ENCODE measurements at places on chromosomes 6 and 20.

- no peak for DNase-seq
Observed at GRCh38 chr20:33883164-33883563, 72.0 kb downstream of the CHMP4B start.

DNA sequence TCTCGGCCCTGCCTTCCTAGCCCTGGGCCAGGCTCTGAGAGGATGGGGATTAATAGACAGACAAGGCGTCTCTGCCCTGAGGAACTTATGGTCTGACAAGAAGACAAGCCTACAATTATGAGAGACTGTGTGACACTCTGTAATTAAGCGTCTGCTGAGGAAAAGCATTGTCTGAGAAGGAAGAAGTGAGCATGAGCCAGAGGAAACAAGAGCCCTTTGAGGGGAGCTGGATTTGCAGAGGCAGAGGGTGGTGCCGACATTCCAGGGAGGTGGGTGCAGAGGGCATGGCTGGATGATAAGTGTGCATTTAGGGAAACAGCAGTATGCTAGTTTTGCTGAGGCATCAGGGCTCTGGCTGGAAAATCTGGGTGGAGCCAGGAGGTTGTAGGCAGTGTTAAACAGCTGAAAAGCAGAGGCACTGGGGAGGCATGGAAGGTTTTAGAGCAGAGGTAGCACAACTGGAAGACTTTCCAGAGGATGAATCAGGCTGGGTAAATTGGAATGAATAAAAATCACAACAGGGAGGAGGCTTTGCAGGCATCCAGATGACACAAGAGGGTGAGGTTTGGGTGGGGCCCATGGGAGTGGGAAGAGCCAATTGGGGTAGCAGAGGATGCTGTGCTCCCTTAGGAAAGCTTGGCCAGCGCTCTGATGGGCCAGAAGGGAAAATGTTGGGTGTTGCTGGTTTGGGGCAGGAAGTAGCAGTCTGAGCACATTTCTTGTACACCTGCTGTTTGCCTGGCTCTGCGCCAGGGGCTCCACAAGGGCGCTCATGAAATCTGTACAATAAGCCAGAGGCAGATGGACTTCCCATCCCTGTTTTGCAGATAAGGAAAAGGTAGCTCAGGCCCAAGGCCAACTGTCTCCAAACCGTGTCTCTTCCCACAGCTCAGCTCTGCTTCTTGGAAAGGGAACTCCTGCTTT lies 74.0 kb upstream of the MYL9 start:
- no peak for DNase-seq

DNA sequence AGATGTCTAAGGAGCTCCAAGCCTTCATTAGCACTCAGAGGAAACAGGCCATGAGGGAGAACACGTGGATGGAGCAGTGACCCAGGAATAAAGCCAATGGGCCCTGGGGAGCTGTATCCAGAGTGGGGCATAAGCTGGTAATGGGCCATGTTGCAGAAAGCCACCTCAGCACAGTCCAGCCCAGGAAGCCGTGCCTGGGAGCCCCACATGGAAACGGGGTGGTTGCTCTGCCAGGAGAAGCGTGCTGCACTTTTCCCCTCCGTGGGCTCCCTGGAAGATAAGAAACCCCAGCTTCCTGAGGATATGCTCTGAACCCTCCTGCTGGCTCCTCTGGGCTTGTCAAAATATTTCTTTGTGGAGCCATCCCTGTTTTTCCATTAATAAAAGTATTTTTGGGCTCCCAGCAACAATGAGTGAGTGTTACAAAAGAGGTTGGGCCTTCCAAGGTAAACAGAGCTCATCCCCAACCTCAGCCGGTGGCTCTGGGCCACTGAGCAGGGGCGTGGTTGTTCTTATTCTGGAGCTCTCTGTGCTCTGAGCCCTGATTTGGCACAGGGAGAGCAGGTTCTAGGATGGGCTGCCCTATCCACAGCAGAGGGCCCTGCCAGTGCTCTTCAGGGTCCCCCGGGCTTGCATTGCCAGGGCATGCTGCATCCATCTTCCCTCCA lies 31.2 kb upstream of the NFATC2 start:
- DNase-seq = no peak

GRCh38 chr6:26555505-26556262 lies 17.5 kb downstream of the HMGN4 start:
- peak; percentile 21 for DNase-seq

GRCh38 chr20:18999086-18999485 lies 185.5 kb downstream of the SCP2D1 start:
- DNase-seq = no peak

DNA sequence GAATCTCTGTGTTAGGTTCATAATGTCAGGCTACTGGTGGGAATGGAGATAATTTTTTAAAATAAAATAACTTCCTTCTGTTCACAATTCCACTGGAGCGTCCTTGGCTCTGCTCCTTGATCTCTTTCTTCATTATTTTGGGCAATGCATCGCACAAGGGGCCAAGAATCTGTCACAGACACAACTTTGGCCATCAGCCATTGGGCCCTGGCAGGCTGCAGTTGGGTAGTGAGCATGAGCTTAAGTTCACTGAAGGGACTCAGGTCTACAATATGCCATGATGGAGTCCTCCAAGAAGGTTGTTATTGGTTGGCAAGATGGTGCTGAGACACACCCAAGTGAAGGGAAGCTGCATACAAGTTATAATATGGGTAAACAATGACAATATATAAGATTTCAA lies 40.0 kb downstream of the CYP39A1 start:
- DNase-seq = no peak

GRCh38 chr6:151441390-151442166 lies 10.3 kb downstream of the RMND1 start:
- DNase-seq = no peak

DNA sequence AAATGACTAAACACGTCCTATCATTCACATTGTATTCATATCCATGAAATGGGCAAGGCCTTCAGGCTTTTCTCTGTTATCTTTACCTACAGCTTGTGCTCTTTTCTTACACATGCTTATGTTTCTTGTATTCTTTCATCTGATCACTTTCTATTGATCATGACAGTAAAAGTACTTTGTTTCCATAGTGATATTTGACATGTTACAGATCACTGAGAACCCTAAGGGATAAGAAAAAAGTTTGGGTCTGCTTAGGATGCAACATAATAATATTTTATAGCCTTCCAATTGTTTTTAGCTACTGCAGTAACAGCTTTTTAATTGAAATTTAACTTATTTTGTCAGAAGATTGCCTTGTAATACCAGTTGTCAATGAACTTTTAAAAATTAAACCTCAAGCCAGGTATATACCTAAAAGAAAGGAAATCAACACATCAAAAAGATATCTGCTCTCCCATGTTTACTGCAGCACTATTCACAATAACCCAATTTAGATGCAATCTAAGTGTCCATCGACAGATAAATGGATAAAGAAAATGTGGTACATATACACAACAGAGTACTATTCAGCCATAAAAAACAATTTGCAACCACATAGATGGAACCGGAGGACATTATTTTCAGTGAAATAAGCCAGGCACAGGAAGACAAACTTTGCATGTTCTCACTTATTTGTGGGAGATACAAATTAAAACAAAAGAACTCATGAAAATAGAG lies 3.0 kb upstream of the SMIM8 start:
- DNase-seq = no peak

DNA sequence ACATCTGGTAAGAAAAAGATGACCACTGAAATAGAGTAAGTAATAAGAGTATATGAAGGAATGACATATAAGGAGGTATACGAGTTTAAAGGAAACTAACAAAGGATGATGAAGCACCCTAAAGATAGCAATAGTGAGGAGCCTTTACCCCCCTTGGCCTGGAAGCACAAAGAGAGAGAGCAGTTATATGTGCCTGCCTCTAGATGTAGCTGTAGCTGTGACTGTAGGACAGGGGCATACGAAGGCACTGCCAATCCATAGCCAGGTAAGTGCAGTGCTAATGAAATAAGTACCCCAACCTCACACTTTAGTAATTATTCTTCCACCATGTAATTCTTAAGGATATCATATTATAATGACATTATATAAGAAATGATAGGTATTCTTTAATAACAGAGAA lies 90.1 kb upstream of the FKBP1C start:
- no peak for DNase-seq

GRCh38 chr20:22407237-22408193 lies 176.9 kb downstream of the FOXA2 start:
- DNase-seq = no peak

DNA sequence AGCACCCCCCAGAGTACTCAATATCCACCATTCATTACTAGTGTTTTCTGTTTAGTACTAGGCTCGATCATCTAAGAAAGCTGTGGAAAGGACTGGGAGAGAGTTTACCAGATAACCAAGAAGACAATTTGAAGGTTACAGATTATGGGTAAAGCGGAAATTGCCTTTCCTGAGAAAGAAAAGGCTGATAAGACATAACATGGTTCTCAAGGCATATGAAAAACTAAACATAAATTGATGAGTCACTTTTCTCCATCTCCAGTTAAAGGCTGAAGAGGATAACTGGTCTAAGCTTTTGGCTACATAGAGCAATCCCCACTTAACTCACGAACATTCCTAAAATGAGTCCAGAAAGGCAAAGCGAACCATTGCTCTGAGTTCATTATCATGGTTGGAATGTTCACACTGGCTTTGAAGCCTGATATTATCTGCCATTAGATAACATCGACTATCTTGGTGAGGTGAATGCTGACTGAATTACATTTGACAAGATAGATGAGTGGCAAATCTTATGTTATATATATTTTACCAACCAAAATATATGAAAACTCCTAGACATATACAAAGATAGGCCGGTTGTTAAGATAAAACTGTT lies 65.8 kb downstream of the BTBD9 start:
- no peak for DNase-seq

DNA sequence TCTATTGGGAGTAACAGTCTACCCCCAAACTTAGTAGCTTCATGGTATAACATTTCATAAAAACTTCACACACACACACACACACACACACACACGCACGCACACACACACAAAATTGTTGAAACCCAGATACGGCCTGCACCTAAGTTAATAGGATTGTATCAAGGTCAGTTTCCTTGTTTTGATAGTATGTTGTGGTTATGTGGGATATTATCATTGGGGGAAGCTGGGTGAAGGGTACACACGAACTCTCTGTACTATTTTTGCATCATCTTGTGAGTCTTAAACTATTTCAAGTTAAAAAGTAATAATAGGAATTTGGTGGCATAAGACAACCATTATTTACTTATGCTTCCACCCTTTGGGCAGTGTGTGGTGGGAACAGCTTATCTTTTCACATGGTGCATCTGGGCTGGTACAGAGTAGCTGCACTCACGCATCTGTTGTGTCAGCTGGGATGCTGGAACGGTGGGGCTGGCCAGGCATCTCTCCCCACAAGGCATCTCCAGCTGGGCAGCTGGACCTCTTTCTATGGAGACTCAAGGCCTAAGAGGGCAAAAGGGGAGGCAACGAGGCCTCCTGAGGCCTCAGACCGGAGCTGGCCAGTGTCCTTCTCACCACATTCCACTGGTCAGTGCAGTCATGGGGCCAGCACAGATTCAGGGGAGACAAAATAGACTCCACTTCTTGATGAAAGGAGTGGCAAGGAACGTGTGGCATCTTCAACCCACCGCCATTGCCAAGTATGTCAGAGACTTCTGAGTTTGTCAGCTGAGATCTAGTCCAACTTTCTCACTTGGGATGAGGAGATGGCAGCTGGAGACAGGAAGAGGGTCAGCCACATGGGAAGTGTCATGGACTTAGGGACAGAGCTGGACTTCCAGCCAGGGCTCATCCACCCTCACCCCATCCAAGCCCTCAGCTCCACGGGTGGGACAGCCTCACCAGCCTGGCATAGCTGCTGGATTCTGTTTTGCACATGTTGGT lies 20.5 kb upstream of the IP6K3 start:
- DNase-seq = no peak

GRCh38 chr20:1818895-1819294 lies 76.3 kb upstream of the SIRPA start:
- DNase-seq = no peak

GRCh38 chr20:64167676-64168075 lies 3.4 kb downstream of the MYT1 start:
- no peak for DNase-seq

GRCh38 chr6:44257025-44257752 lies at the start of gene SLC35B2:
Gene SLC35B2, minus strand, starts transcription at chr6:44257528. Its CDS starts 118 bp downstream, at chr6:44257410.
- peak; percentile 94 for DNase-seq

GRCh38 chr20:32205843-32206759 lies 1.4 kb downstream of the PLAGL2 start:
- no peak for DNase-seq

DNA sequence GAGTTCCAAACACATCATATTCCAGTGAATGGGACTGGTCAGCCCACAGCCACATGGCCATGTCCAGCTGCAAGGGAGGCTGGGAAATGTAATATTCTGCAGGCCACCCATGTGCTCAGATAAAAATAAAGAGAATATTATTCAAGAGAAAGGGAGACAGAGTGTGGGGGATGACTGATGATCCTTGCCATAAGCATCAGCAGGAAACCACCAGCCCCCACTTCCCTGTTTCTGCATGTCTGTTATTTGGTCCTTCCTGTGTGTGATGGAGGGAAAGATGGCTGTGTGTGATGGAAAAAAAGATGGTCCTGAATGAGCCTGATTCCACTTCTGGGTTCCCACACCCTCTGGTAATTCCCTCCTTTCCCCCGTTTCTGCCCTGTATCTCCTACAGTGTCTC lies 13.1 kb upstream of the RSPO4 start:
- no peak for DNase-seq

DNA sequence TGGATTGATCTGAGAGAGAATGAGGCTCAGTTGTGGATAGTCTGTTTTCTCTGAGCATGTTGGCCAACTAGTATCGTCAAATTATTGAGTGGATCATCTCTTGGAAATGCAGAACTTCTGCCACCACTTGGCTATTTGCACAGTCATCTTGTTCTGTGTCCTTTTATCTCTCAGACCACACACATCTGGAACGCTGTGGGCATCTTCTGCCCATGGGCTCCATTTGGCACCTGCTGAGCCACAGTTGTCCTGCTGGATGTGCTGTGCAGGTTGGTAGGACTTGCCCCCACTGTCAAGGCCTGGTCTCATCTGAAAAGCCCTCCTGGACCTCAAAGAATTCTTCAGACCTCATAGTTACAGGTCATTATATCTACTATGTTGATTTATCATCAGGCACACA lies 16.7 kb upstream of the C20orf144 start:
- no peak for DNase-seq

DNA sequence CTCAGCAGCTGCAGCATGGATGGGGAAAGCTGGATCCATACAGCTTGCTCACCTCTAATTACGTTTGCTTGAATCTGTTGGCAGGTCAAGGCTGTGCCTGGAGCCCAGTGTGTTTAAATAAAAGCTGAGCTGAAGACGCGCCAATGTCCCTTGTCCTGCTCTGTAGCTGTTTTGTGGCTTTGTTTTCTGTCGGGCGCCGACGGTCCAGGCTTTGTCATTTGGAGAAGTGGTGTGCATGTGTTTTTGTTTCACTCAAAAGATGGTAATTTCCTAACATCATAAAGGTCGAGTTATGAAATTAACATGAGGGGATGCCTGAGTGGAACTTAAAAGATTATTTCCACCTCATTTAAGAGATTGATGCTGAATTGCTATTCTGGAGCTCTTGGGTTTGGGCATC lies 107.6 kb downstream of the SLC24A3 start:
- DNase-seq = no peak

DNA sequence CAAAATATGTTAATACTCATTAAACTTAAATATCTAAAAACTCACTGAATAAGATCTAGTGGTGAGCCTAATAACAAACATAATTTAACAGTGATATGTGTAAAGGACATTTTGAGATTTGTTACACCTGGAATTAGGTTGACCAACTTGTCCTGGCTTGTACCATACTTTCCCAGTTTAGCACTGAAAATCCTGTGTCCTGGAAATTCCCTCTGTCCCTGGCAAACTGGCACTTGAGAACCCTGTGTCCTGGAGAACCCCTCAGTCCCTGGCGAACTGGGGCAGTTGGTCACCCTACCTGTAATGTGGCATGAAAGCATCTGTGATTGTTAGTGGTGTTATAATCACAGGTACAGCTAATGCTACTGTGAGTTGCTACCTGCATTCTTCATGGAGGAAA lies 6.9 kb upstream of the PRND start:
- DNase-seq = no peak

All from putamen (tissue), 1 donor.